Caco-2 (cell line): ENCODE measurements at places on chromosomes 5 and 9. TPM values are rescaled to one million over a fixed set of nuclear protein-coding genes. Genes with fewer than 3 reads are reported as not detected.

Gene FRRS1L
- total RNA-seq = 0.30 TPM in 1 of 2 replicates, not detected in the other

DNA sequence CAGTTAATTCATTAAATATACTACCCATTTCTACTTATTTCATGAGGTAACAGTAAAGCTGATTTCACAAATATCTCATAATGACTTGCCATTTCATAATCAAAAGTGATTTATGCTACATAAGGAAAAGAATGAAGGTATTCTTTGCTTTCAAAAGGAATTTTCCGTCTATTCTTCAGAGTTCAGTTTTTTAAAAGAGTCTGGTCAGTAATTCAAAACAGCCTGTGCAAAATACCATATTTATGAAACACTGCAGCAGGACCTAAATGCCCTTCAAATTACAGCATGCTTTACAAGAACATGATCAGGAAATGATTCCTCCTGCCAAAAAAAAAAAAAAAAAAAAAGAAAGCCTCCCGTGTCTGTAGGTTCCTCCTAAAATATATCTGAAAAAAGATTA lies 154.7 kb downstream of the KIAA0825 start:
- DNase-seq = no peak

Gene SPATA31D4
- not detected in 2 replicates for total RNA-seq

GRCh38 chr5:77143998-77144836 lies 57.1 kb upstream of the ZBED3 start:
- peak; percentile 73 for DNase-seq

Gene SOX30
- total RNA-seq = 2.9 and 3.1 TPM in 2 replicates

Gene HEMGN
- not detected in 2 replicates for total RNA-seq

Gene BAAT
- total RNA-seq = 1.1 and 1.3 TPM in 2 replicates

DNA sequence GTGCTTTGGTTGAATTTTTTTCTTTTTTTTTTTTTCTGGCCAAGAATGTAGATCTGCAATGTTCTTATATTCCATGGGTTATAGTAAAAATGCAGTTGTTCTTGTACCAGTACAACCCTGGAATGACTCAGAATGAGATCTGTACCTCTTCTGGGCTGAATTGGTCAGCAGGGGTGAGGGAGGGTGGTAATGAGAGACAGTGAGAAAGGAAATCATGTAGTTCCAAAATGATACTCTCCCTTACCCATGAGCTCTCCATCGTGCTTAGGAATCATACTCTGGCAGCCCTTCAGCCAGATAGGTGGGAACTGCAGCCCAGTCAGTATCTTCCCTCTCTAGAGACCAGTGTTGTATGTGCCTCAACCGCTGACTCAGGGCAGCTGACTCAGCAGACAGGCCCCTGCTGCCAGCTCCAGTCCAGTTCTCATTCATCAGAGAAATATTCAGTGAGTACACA lies 2.1 kb upstream of the GLIS3 start:
- no peak for DNase-seq

DNA sequence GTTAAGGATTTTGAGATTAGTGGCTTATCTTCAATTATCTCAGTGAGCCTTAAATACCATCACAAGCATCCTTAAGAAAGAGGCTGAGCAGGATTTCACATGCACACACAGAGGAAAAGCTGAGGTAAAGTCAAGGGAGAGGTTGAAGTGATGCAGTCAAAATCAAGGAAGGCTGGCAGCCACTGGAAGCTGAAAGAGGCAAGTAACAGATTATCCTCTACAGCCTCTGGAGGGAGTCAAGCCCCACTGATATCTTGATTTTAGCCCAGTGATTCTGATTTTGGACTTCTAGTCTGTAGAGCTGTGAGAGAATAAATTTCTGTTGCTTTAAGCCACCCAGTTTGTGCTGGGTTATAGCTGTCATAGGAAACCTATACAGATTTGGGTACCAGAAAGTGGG lies 80.1 kb downstream of the ANKRD31 start:
- DNase-seq = peak; percentile 66

DNA sequence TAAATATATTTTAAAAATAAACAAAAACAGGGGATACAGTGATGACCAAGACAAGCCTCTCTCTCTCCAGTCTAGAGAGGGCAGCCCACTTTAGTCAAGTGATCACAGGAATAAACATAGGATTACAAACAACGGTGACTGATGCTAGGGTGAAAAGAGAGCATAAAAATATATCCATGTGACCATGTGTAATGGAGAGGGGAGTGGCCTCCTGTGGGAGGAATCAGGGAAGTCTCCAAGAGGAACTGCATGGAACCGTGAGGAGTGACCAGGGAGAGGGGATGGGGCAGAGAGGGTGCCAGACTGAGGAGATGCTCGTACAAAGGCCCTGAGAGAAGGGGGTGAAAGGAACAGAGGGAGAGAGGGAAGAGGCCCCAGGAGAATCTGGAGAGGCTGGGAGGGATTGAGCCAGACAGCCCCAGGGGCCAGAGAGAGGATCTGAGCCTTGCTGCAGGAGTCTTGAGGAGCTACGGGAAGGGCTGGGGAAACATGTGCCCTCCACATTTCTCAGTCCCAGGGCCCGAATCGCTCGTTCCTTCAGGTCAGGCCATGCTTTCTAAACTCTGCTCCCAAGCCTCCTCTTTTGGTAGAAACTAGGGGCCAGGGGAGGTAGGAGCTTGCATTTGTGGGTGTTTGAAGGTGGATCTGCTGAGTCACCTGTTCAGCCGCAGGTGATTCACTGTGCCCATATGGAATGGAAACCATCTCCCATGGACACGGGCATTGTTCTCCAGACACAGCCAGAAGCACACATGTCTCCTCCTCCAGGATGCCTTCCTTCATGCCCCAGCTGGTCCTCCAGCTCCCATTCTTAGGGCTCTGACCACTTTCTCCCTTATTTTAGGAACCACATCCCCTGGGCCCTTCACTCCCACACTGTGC lies 63.8 kb downstream of the PAX5 start:
- DNase-seq = no peak

DNA sequence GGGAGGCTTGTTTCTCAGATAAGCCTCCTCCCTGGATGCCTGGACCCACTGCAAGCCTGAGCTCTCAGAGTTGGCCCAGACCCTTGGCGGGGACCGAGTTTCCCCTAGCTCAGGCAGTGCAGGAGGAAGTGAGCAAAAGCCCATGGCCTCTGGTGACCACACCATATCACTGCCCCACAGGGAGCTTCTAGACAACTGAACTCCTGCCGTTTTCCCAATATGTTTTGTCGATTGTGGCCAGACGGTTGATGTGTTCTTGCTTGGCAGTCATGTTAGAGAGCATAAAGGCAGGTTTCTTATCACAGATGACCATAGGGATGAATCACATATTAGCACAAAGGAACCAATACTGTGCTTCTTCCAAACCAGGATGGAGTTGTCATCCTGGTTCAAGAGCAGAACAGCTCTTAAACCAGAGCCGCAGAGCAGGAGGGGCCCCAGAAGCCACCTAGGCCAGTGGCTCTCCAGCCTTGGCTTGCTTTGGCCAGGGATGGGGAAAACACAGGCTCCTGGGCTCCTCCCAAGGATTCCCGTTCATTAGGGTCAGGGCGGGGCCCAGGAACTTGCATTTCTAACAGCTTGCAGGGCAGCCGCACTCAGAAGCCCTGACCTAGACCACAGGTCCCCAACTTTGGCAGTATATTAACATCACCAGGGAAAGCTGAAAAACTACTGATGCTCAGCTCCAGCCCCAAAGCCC lies 113.1 kb upstream of the TBC1D2 start:
- no peak for DNase-seq

Gene SMIM27
- 5.3 and 5.9 TPM in 2 replicates for total RNA-seq

GRCh38 chr5:157290156-157290980 lies 24.4 kb downstream of the CYFIP2 start:
- DNase-seq = no peak

- no peak for DNase-seq
Measured at GRCh38 chr5:76166886-76167576, 83.8 kb downstream of the SV2C start.

Gene KIF12
- 54.6 and 55.0 TPM in 2 replicates for total RNA-seq

Gene ADAMTS16
- 0.11 TPM in 1 of 2 replicates, not detected in the other for total RNA-seq

DNA sequence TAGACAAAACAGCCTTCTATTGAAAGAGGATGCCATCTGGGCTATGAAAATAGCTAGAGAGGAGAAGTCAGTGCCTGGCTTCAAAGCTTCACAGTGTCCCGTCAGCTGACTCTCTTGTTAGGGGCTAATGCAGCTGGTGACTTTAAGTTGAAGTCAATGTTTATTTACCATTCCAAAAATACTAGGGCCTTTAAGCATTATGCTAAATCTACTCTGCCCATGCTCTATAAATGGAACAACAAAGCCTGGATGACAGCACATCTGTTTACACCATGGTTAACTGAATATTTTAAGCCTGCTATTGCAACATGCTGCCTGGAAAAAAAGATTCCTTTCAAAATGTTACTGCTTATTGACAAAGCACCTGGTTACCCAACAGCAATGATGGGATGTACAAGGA lies 309.1 kb downstream of the NTRK2 start:
- DNase-seq = no peak

DNA sequence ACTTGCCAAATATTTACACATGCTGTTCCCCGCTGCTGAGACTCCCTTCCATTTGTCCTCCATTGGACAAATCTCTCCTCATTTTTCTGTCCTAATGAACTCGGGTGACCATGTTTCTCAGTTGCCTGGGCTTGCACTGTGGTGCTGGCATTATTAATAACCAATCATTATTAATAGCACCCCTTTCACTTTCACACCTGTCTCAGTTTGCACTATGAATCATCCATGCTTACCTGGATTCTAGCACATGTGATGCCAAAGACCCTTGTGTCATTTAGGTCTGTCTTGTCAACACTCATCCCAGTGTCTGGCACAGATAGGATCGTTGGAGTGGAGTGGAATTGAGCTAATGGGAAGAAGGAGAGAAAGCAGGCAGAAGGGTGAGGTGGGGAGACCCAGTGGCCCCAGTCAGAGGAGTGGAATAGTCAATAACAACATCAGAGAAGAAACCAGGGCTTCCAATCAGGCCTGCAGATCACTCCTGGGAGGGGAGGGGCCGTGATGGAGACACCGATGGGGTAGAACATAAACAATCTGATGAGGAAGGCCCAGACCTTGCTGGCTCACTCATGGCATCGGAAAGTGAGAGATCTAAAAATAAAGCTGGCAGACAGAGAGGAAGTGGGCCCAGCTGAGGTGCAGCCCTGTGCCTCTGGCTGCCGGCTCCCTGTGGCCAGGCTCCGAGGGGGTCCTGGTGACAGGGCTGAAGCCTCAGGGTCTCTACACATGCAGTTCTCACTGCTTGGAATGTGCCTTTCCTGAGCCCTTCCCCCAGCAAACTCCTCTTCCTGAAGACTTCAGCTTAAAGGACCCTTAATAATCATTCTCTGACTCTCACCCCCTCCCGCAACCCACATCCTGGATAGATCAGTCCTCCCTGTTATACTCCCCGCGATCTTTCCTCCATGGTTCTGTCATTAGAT lies 33.5 kb upstream of the CRB2 start:
- no peak for DNase-seq

Gene IL17B
- total RNA-seq = not detected in 2 replicates

GRCh38 chr5:159207222-159207685 lies 2.1 kb downstream of the RNF145 start:
- no peak for DNase-seq

DNA sequence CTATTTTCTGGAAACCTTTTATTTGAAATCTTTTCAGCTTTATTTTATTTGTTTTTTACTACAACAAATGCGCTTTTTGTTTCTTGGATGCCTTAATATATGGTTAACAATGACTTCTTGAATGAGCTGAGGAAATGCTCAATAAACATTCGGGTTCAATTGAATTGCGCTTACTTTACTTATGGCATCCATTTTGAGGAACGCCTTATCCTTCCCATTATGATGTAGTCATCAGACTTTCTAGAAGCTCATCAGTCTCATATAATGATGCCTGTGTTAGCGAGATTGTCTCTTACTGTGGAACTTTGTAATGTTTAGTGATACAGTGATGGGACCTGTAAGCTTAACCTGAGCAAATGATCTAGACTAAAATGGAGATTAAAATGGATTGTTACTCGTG lies 916 bp downstream of the SHLD3 start:
- no peak for DNase-seq

DNA sequence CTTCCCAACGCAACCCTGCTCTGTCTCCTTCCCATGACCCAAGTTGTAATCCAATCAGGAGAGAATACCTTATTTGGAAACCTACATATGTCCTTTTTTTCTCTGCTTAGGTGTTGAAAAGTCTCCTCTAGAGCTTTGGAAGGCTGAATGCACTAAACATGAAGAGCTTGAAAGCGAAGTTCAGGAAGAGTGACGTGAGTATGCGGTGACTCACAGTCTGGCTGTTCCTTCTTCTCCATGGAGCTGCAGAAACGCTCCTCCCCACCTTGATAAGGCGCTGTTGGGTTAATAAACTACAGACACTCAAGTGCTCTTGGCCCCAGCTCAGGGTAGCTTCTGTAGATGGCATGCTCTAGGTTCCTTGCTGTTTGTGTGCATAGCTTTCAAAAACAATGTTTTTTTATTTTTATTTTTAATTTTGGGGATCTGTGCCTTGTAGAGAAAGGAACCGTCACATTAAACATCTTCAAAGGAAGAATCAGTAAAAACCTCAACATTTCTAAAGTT lies 30.7 kb downstream of the RAI14 start:
- peak; percentile 90 for DNase-seq

GRCh38 chr9:102456562-102456961 lies 538.6 kb upstream of the CYLC2 start:
- no peak for DNase-seq

DNA sequence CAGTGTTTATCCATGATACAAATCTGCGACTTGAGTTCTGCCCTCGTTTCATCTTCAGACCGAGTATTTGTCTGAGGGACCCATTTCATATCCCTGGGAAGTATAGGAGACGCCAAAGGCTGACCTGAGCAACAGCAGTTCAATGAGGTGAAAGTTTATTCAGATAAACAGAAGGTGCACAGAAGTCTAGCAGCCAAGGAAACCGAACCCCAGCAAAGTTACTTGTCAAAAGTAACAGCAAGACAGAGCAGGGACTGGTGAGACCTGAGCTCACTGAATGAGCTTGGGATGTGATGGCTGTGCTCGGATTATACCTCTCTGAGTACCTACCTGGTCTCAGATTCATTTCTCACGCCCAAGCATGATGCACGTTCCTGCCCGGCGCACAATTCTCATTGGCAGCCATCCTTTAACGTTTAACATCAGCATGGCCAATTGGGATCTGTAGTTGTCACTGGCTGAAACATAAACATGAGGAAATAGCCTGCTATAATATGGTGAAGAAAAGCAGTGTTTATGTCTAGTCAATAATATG lies 599 bp downstream of the LYRM7 start:
- peak; percentile 15 for DNase-seq

DNA sequence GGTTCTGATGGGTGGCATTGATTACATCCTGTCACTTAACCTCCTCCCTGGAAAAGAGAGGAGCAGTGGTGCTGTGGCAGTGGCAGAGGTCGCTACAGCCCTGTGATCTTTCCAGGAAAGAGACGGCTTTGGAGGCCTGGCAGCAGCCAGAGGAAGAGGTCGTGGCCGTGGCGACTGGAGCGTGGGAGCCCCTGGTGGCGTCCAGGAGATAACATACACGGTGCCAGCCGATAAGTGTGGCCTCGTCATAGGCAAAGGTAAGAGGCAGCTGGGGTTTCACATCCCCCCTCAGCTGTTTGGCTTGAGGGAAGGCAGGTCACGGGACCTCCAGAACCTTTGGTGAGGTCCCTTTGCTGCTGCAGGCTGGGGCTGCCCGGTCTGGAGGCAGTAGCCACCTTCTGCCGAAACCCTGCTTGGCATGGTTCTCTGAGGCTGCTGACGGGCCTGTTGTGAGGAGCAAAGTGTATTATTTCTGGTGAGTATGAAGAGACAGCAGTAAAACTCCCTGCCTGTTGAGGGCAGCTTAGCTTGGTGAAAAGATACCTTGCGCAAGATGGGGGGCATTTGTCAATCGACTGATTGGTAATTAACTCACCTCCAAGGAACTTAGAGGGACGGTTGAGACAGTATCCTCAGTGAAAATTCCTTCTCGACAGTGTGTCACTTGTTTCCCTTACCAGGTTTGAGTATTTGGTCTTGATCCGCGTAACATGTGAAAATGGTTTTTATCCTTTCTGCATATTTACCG lies 38.0 kb upstream of the PRDM12 start:
- DNase-seq = peak; percentile 22

- peak; percentile 36 for DNase-seq
Measured at GRCh38 chr9:95504053-95504963, 12.5 kb downstream of the PTCH1 start.
